ENCODE measurements at places on chromosomes 11 and 22. TPM values are rescaled to one million over a fixed set of nuclear protein-coding genes. Genes with fewer than 3 reads are reported as not detected.

NCR3LG1 gene
- 11.6 TPM for total RNA-seq

MMP8 gene
- total RNA-seq = 37.3 TPM

FAT3 gene
- total RNA-seq = 0.34 TPM

KCNJ1 gene
- not detected for total RNA-seq

KRTAP5-2 gene
- total RNA-seq = not detected

PCNX3 gene
- total RNA-seq = 34.9 TPM

TRIM51 gene
- total RNA-seq = 1.3 TPM

MMP3 gene
- under 0.01 TPM for total RNA-seq
